A549 (cell line): ENCODE measurements at places on chromosomes 3 and 15.

DNA sequence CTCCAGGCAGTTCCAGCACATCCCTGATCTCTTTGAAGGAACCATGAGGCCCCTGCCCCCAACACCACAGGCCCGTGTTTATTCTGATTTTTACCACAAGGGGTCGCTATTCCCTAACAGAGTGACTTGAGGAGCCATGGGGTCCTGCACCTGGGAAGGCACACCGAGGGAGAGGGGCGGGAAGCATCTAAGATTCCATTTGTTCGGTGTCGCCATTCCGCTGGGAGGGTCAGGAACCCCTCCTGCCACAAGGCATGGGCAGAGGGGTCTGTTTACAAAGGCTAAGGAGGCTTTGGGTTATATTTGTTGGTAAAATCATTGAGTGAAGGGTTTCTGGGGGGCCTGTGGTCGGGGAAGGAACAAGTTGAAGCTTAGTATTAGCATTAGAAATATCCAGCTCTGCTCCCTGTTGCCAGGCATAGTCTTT is 77.1 kb downstream of the WDR76 start:
- peak; percentile 48 for DNase-seq

DNA sequence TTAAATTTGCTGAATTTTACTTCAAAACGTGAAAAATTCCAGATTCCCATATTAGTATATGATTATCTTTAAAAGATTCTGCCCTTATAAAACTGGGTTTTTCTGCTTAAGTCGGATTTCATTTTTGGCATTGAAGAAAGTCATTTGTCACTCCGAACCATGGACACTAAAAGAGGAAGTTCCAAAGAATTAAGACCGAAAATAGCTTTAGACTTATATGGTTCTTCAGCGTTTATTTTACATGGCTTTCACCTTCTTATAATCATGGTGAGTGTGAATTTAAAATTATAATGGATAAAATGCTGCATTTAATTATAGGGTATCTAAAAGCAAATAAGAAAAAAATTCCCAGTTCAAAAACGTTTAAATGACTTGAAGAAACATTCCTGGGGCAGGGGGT is 1.0 kb downstream of the C3orf38 start:
- no peak for DNase-seq

GRCh38 chr3:127473244-127474024 is 117.1 kb downstream of the TPRA1 start:
- peak; percentile 12 for DNase-seq

DNA sequence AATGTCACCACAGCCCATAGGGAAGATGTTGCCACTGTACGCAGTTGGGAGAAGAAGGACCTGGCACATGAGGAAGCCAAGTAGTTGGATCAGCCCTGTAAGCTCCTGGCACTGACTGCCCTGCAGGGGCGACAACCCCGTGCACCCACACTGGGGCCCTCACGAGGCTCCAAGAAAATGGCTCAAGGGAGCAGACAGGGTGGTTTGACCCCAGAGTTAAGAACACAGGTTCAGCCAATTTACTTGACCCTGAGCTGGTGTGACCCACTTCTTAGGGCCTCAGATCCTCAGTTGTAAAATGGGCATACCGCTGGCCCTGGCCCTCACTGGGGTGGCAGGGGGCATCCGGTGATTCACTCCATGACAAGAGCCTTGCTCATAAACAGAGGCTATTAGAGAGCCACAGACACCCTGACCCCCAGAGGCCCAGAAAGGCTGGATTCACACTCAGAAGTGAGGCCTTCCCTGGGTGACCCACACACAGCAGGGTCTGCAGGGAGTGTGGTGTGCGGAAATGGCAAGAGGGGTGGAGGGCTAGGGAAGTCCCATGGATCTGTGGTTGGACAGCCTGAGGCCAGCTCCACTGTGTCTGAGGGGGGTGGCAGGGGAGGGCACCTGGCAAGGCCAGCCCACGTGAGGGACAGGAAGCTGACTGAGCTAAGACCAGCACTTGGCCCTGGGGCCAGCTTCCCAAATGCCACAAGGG is 1.7 kb upstream of the HHATL start:
- DNase-seq: no peak

DNA sequence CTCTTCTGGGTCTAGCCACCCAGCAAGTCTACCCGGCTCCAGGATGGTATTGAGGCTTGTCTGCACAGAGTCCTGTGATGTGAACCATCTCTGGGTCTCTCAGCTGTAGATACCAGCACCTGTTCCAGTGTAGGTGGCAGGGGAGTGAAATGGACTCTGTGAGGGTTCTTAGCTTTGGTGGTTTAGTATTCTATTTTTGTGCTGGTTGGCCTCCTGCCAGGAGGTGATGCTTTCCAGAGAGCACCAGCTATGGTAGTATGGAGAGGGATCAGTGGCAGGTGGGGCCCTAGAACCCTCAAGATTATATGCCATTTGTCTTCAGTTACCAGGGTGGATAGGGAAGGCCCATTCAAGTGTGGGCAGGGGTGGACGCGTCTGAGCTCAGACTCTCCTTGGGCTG is 283.4 kb upstream of the LYSMD4 start:
- no peak for DNase-seq

DNA sequence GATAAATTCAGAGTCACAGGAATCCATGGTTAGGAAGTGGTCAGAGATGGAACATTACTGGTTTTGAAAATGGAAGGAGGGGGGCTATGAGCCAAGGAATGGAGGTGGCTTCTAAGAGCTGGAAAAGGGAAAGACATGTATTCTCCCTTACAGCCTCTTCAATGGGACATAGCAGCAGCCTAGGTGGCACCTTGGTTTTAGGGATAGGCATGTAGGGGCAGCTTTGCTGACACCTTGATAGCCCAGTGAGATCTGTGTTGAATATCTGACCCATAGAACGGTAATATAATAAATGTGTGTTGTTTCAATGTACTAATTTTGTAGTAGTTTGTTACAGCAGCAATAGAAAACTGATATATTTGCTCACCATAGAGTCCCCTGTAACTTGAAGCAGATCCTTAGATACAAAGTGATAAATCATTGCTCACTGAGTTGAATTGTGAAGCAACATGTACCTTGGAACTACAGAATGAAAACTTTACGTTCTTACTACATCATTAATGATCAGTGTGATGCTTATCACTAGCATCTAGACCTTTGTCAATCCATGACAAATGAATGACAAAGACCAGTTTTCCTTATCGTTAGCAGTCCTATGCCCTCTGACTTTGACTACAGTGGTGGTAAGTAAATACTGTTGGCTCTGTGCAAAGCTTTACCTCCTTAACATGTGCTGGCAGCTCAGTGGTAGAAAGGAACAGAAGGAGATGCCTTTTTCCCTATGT is 53.8 kb downstream of the TMEM45A start:
- no peak for DNase-seq

- no peak for DNase-seq
These were observed 60.3 kb downstream of the MYO9A start for GRCh38 chr15:72057548-72058091.

DNA sequence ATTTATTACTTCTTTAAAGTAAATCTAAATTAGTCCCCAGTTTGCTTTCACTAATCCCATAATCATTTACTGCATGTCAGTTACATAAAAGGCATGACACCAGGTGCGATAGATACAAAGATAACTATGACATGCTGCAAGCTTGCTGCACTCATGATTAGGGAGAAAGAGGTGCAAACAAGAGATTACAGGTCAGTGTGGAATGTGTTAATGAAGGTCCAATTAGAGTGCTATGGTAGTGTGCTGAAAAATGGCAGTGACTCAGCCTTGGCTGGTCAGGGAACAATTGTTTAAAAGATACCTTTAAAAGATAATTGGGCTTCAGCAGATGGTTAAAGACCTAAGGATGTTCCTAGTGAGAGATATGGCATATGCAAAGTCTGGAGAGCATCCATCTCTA is 352.6 kb upstream of the TGFBR2 start:
- DNase-seq: no peak

- DNase-seq: no peak
These were observed 416.0 kb downstream of the OCA2 start for GRCh38 chr15:27683121-27683520.

DNA sequence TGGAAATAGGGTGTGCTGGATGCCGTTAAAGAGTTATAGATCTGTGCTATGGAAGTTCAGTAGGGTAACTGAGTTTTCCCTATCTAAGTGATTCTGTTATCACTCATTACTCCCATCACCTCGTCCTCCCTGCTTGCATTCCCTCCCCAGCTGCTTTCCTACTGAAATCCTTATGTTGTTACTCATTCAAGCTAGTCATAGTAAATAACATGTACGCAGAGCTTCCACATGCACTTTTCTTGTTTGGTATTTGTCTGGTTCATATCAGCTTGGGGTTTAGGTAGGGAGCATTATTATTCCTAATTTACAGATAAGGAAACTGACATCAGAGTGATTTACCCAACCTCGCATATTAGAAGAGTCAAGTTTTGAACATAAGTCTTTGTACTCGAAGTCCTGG is 135.1 kb downstream of the HCN4 start:
- no peak for DNase-seq

- DNase-seq: no peak
These were observed 89.4 kb upstream of the ANKRD34C start for GRCh38 chr15:79193103-79193502.

- no peak for DNase-seq
These were observed 111.6 kb upstream of the SLC6A6 start for GRCh38 chr3:14290631-14291385.

- DNase-seq: peak; percentile 38
These were observed 45.7 kb upstream of the DUT start for GRCh38 chr15:48285329-48286214.

- no peak for DNase-seq
These were observed 356.9 kb upstream of the RBMS3 start for GRCh38 chr3:28923994-28924393.

DNA sequence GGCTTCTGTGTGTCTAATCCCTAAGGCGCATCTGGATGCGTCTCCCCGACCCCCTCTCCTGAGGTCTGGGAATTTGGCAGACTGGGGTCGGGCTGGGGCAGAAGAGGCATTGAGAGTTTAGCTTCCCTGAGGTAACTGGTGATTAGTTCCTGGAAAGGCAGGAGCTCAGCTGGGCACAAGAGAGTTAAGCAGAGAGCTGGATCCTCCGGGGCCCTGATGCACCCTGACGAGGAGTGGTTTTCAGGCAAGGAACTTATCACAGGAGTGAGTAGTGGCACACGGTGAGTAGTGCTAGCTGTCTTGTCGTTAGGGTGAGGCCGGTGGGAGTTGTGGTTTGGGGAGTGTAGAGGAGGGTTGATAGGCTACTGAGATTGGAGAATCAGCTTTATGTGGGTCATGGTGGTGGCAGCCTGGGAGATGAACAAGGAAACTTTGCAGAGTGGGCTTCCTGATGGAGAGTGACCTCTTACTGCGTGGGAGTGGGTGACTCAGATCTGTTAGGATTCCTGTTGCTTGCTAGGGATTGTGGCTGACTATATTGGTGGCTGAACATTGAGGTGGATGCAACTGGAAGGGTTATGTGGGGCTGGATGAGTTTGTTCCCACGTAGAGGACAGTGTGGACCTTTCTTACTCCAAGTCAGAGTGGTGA is 897 bp downstream of the RAD54L2 start:
- DNase-seq: peak; percentile 22

GRCh38 chr3:31522152-31522551 is 10.6 kb upstream of the STT3B start:
- no peak for DNase-seq

DNA sequence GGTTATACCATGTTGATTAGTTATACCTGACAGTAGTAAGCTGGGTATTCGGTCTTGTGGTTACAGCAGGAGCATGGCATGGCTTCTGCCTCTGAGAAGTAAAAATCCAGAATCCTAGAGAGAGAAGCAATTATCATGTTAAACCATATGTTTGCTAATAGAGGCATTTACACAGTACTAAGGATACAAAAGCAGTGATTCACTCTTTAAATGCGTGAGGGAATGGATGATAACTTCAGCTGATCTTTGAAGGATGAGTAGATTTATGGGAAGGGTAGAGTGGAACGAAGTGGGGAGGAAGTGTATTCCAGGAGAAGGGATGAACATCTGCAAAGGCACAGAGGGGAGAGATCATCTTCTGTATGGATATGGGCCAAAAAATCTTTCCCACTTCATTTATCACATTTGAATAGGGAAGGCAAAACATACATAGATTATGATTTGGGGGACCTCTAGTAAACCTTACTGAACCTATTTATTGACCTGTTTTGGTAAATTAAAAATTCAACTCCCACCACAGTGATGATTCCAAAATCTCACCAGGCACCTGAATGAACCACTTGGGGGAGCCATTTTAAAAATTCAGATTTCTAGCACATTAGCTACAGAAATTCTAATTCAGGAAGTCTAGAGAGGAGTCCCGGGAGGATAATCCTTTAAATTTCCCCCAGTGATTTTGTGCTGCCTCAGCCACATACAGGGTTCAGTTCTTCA is 35.1 kb downstream of the IGSF10 start:
- DNase-seq: no peak

- DNase-seq: no peak
These were observed 300.3 kb downstream of the ZBTB20 start for GRCh38 chr3:114846779-114847178.

- no peak for DNase-seq
These were observed 596.7 kb downstream of the PDCD6IP start for GRCh38 chr3:34394978-34395748.

DNA sequence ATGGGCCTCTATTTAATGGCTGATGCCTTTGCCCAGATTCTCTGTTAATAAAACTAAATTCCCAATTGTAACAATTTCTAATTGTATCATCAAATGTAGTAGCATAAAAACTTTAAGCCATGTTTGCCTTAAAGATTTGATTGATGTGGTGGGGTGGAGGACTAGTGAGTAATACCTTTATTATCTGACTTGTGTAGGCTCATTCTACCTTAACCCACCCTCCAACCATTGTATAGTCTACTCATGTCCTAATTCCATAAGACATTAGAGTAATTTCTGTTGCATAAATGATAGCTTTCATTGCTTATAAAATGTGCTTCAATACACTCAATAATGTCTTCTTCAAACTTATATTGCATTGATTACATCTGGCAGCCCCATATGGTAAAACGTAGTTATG is 25.8 kb downstream of the SERPINI1 start:
- no peak for DNase-seq

DNA sequence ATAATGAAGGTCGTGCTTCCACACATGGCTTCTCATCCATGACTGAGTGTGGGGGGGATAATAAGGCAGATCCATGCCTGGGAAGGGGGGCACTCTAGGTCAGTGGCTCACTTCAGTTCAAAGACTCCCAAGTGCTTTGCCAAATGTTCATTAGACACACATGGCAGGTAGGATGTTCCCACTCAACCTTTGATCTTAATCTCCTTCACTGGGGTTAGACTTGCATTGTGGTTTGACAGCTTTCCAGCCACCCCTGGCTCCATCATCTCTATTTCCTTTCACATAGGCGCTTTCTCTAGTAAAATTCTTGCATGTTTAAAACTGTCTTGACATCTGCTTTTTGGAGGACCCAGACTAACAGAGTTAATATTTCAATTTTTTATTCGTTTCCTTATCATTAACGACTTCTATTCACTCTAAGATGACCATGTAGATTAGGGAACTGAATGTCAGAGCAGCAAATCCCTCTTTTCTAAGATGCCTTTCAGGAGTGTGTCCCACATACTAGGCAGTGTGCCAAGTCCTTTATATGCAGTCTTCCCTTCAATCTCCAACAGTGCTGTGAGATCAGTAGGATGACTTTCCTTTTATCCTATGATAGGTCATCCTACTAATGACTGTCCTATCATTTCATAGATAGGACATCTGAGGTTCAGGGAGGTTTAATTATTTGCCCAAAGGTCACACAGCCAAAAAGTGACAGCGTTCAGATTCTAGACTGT is 57.9 kb downstream of the BTD start:
- no peak for DNase-seq

GRCh38 chr3:30259730-30260129 is 346.7 kb upstream of the TGFBR2 start:
- no peak for DNase-seq
